ENCODE measurements at places on chromosomes 3 and 15. TPM values are rescaled to one million over a fixed set of nuclear protein-coding genes. Genes with fewer than 3 reads are reported as not detected.

Gene GNAT1
- 0.10 TPM for total RNA-seq

Gene MYO5A
- 31.6 TPM for total RNA-seq

Gene EHD4
- 46.4 TPM for total RNA-seq

GRCh38 chr3:38260474-38260873, 5.1 kb upstream of the SLC22A13 start:
- no peak for DNase-seq

GRCh38 chr15:68235022-68235421, 5.5 kb upstream of the CLN6 start:
- no peak for DNase-seq

GRCh38 chr15:54790693-54791092, 406.0 kb downstream of the RSL24D1 start:
- no peak for DNase-seq

DNA sequence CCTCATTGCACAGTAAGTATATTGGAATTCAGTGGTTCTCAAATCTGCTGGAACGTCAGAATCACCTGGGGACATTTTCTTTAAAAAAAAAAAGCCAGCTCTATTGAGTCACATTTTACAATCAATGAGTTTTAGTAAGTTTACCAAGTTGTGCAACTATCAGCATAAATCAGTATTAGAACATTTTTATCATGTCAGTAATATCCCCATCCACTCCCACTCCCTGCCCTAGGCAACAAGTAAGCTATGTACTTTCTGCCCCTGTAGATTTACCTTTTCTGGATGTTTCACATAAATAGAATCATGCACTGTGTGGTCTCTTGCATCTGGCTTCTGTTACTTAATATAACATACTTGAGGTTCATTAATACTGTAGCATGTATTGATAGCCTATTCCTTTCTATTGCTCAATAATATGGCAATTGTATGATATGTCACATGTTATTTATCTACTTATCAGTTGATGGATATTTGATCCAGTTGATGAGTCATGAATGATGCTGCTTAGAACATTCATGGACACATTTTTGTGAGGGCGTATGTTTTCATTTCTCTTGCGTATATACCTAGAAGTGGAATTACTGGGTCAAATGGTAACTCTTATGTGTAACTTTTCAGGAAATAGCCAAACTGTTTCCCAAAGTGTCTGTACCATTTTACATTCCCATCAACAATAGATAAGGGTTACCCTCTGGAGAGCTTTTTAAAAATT, 180.5 kb downstream of the THSD4 start:
- DNase-seq = no peak

DNA sequence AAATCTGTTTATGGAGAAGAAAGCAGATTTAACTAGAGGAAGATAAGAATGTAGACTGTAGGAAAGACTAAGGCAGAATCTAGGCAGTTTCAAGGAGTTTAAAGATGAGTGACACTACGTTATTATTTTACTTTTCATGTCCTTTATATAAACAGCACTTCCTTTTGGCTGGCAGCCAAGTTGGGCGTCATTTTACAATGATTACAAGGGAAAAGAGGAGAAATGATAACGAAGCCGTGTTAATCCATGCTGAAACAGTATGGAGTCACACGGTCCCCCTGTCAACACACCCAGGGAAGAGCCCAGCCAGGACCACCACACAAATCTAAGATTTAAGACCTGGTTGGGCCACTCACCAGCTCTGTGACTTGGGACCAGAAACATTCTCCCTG, 83.7 kb upstream of the NEO1 start:
- no peak for DNase-seq

DNA sequence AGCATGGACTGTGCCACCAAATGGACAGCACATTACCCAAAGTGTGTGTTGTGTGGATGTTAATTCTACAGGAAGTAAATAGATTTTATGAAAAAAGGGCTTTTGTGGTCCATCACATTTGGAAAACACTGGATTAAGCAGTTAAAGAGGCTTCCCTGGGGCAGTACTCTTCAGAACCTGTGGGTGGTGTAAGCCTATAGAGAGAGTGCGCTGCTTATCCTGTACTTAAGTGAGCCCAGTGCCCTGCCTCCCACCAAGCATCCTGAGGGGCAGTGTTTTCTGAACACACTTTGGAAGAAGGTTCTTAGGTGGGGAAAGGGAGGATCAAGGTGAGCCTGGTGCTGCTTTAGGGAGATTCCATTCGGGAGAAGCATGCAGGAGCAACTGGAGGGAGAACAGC, 10.9 kb downstream of the TTLL3 start:
- no peak for DNase-seq

Data from upper lobe of left lung (tissue), 6 donors.